C1 segment of cervical spinal cord (tissue), 14 donors: ENCODE measurements at places on chromosomes 5 and 9.

DNA sequence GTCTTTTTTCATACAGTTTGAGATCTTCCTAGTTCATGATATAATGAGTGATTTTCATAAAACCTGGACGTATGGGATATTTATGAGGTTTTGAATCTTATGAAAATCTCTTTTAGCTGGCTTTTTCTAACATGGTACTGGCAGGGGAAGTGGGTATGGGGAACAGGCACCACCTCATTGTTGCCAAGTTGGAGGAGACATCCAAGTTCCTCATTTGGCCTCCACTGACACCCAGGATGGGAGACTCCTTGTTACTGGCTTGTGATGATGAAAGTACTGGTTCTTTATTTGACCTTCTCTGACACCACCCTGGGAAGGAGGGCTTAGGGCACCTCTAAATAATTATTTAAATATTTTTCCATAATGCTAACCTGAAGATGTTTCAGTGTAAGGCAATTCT, 4.0 kb upstream of the TNPO1 start:
- no peak for DNase-seq

- DNase-seq = no peak
These were observed 563.7 kb downstream of the CDK5RAP2 start for GRCh38 chr9:120016231-120016630.

GRCh38 chr9:6590772-6591384, 54.7 kb downstream of the GLDC start:
- no peak for DNase-seq

DNA sequence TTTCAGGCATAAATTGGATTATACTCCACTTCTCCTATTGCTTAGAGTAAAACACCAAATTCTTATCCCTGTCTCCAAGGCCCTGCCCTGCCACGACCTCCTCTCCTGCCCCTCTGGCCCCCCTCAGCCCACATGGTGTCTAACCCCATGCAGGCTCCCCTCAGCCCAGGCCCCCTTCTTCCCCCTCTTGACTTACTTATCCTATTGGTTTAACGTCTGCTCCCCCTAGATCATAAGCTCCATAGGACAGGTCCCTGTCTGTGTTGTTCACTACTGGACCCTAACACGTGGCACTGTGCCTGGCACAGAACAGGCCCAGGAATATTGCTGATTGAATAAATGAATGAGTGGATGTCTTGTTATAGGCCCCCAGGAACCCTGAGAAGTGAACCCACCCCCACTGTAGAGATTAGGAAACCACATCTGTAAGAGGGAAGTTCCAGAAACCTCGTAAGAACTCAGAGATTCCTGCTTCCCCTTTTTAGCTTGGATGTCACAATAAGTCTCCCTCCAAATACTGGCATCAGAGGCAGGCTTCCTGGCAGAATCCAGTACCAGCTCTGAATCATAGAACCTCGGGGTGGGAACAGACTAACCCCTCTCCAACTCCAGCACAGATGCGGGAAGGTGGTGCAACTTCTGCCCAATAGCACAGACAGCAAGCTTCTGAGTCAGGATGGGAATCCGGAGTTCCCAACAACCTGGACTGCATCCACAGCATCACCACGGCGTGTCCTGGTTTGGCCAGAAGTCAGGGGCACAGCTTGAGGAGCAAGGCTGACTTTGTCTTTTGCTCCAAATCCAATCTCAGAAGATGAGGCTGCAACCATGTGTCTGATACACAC, 31.5 kb downstream of the HRH2 start:
- no peak for DNase-seq

DNA sequence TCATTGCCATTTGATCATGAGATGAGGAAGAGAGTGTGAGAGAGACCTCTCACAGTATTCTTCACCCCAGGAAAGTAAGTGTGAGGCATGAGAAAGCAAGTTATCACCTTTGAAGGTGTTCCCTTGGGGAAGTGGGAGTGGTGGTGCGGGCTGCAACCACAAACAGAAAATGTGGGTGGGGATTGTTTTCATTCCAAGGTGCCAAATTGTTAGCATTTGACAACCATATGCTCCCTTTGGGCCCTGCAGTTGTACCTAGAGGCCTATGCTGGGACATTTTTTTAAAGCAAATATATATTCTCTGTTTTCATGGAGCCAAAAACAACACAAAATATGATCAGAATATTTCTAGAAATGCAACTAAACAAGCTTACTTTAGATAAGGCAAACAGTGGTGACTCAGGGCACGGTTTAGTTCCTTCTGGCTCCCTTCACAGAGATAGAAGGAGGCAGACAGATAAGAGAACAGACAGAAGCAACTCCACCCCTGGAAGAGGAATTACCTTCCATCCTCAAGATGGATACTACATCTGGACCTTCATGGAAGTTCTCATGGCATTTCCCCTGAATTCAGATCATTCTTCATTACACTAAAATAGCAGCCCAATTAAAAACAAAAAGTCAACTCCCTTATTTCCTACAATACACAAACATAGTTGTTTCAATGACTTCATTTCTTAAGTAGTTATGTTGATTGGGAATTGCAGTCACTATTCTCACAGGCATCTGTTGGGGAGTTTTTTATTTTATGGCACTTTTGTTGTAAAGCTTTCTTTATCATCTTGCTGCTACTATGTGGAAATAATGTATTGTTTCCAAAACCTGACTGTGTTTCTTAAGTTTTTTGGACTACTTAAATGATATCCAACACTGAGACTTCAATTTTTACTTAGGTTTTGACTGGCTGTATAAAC, 416.6 kb downstream of the PLK2 start:
- DNase-seq = no peak

DNA sequence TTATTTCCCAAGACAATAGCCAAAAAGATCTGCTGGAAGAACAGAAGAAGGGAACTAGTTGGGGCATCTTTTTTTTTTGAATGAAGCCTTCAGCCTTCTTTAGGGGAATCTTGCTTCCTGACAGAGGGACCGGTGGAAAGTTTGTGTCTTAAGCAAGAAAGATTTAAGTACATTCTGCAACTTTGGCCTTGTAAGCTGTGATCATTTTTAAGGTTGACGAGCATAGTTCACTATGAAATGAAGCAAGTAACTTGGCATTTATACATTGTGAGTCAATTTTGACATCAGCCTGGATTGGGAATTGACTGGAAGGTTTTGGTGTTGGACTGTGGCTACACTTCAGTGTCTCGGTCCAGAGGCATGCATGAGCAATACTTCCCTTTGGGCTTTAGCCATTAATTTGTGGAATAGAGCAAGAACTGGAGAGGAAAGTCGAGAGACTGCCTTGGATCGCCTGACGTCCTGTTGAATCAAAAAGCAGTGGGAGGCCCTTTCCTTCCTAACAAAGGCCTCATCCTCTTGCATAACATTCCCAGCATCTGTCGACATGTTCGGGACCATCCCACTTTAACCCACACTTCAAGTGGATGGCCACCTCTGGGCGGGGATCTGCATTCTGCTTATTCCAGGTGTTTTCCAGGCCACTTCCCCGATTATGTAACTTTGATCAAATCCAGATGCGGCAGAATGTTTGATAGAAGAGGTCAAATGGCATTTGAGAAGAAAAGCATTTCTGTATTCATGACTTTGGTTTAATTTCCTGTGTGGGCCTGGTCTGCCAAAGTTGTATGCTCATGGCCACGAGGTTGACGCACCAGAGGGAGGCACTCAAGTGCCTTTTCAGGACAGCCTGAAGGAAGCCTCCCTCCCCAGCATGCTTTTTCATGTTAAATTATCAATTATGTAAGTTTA, 12.5 kb downstream of the ABL1 start:
- DNase-seq = no peak

GRCh38 chr5:142746532-142747433, 23.4 kb upstream of the ARHGAP26 start:
- DNase-seq = no peak

GRCh38 chr9:120904061-120904977, 22.3 kb downstream of the TRAF1 start:
- no peak for DNase-seq

- no peak for DNase-seq
These were observed 711 bp downstream of the TTC33 start for GRCh38 chr5:40755093-40755406.

GRCh38 chr5:131264451-131265099, 722 bp downstream of the CDC42SE2 start:
- DNase-seq = no peak
